ENCODE measurements at places on chromosomes 1 and 21. TPM values are rescaled to one million over a fixed set of nuclear protein-coding genes. Genes with fewer than 3 reads are reported as not detected.

The CCDC17 gene
- 0.62 TPM for total RNA-seq

The PGLYRP4 gene
- not detected for total RNA-seq

The HSD3B1 gene
- not detected for total RNA-seq

The MTF2 gene
- 56.6 TPM for total RNA-seq

The DFFA gene
- 34.2 TPM for total RNA-seq

The GNG12 gene
- total RNA-seq = 0.07 TPM

GRCh38 chr1:101664726-101665125, 332.0 kb downstream of the OLFM3 start:
- H3K27me3 ChIP-seq = no peaks in the 10 kb centered on the region
- H3K4me1 ChIP-seq = no peaks in the 10 kb centered on the region
- no peak overlapping the region for H3K4me3 ChIP-seq

GRCh38 chr1:24018611-24019580, 38.8 kb upstream of the SRSF10 start:
- H3K4me3 ChIP-seq = no peak overlapping the region
- peaks cover 2% of the 10 kb centered on the region for H3K27me3 ChIP-seq

GRCh38 chr1:114154146-114154962, 685 bp upstream of the SYT6 start:
- no peak overlapping the region for H3K27ac ChIP-seq

DNA sequence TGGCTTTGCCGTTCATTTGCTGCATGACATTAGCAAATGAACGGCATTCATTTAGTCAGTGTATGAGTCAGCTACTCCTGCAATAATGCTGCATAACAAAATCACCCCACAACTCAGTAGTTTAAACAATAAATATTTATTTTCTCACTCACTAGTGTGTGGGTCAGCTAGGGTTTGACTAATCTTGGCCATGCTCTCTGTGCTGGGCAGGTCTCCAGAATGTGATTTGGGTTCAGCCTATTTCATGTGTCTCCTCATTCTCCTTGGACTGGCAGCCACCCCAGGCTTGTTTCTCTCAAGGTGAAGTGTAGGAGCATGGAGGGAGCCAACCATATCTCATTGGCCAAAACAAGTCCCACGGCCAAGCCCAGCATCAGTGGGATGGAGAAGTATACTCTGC, 104.3 kb downstream of the LACTBL1 start:
- H3K27ac ChIP-seq = no peak overlapping the region
- H3K36me3 ChIP-seq = no peaks in the 10 kb centered on the region
- H3K4me1 ChIP-seq = no peaks in the 10 kb centered on the region
- peaks cover 8% of the 10 kb centered on the region for H3K27me3 ChIP-seq

- no peaks in the 10 kb centered on the region for H3K27me3 ChIP-seq
- no peak overlapping the region for H3K27ac ChIP-seq
- H3K4me1 ChIP-seq = peaks cover 34% of the 10 kb centered on the region
- H3K36me3 ChIP-seq = peaks cover 15% of the 10 kb centered on the region
- peak; percentile 56 for DNase-seq
- H3K4me3 ChIP-seq = no peak overlapping the region
Observed at GRCh38 chr1:27109103-27109822, 45.7 kb downstream of the SLC9A1 start.

GRCh38 chr1:212158912-212159796, 123.6 kb downstream of the DTL start:
- no peaks in the 10 kb centered on the region for H3K27me3 ChIP-seq
- peaks cover 32% of the 10 kb centered on the region for H3K4me1 ChIP-seq
- peak; percentile 49 for DNase-seq
- H3K27ac ChIP-seq = no peak overlapping the region
- H3K36me3 ChIP-seq = no peaks in the 10 kb centered on the region
- no peak overlapping the region for H3K4me3 ChIP-seq

- H3K36me3 ChIP-seq = peaks cover 67% of the 10 kb centered on the region
- H3K27ac ChIP-seq = no peak overlapping the region
- DNase-seq = peak; percentile 38
- H3K27me3 ChIP-seq = no peaks in the 10 kb centered on the region
- H3K4me3 ChIP-seq = no peak overlapping the region
Observed at GRCh38 chr21:34810786-34811185, 142.0 kb downstream of the CLIC6 start.

GRCh38 chr1:205344066-205344928, 12.4 kb downstream of the KLHDC8A start:
- no peak overlapping the region for H3K27ac ChIP-seq
- no peaks in the 10 kb centered on the region for H3K36me3 ChIP-seq
- peak overlapping the region; percentile 34 for H3K4me3 ChIP-seq

GRCh38 chr1:117669572-117669971, 63.7 kb downstream of the TENT5C start:
- H3K4me1 ChIP-seq = peaks cover 26% of the 10 kb centered on the region
- H3K27me3 ChIP-seq = peaks cover 13% of the 10 kb centered on the region
- DNase-seq = no peak
- peaks cover 2% of the 10 kb centered on the region for H3K36me3 ChIP-seq
- no peak overlapping the region for H3K4me3 ChIP-seq
- H3K27ac ChIP-seq = no peak overlapping the region

GRCh38 chr1:110098222-110099026, 13.8 kb upstream of the UBL4B start:
- H3K36me3 ChIP-seq = no peaks in the 10 kb centered on the region
- H3K4me3 ChIP-seq = no peak overlapping the region
- no peak overlapping the region for H3K27ac ChIP-seq
- peaks cover 4% of the 10 kb centered on the region for H3K27me3 ChIP-seq

DNA sequence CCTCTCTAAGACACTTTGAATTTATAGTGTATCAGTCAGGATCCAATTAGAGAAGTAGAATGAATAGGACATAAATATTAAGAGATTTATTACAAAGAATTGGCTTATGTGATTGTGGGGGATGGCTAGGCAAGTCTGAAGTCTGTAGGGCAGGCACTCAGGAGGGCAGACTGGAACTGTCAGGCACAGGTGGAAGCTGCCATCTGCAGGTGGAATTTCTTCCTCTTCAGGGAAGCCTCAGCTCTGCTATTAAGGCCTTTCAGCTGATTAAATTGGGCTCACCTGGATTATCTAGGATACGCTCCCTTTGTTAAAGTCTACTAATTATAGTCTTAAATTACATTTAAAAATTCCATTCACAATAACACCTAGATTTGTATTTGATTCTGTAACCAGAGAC, 92.0 kb upstream of the HAO2 start:
- H3K36me3 ChIP-seq = no peaks in the 10 kb centered on the region
- no peaks in the 10 kb centered on the region for H3K4me1 ChIP-seq
- no peaks in the 10 kb centered on the region for H3K27me3 ChIP-seq
- DNase-seq = peak; percentile 24

Measured in activated naive CD4-positive, alpha-beta T cell treated with anti-CD3 and anti-CD28 coated beads for 36 hours (primary cell).